HL-60 (cell line): ENCODE measurements at places on chromosomes 13 and 19.

DNA sequence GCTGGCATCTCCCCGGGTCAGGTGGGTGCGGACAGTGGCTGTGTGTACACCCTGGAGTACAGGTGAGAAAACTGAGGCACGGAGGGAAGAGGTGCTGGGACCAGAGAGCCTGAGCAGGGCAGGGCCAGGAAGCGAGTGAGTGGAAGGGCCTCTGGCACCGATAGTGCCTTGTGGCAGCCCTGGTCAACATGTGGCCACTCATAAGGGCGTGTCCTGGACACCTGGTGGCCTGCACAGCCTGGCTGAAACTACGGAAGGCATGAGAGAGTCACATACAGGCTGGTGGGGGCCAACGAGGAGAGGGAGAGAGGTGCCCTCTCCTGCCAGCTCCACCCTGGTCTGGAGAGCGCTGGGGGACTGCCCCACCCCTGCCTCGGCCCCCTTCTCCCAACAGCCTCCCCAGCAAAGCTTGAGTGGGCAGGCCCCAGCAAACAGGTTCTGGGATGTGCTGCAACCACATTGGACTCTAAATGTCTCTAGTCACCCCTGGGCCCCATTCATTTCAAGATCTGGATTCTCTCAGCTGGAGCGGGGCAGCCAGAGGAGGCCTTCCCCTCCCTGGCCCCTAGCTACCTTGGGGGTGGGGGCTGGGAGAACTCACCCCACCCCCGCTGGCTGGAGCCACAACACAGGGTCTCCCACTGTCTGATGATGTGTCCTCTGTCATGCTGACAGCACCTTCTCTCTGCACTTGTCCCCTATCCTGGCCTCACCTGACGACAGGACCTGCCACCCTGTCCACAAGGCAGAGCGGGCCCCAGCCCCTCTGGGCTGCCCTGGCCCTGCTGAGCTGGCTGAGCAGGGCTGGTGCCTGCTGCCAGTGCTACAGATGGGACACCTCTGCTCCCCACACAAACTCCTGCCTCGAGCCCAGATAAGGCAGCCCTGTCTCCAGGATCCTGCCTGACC lies 5.8 kb downstream of the CBARP start:
- no peak for DNase-seq

DNA sequence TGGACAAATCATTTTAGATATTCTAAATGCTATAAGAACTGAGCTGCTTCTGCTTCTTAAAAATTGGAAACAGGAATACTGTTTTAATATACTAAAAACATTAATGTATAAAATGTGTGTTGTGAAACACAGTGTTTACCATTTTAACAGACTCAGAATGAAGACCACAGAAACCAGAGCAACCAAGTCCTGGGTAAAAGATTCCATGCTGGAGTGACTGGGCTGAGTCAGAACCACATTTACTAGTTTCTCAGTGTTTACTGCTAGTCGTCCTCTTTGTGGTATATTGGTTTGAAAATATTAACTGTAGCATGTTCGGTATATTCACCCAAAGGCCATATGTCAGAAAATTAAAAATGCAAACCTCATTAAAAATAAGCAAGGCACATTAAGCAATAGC lies 31.9 kb downstream of the ANKRD10 start:
- DNase-seq, result no peak

- no peak for DNase-seq
Measured at GRCh38 chr19:33621065-33621785, 528 bp upstream of the CHST8 start.

GRCh38 chr13:114076329-114077090 lies 55.9 kb downstream of the RASA3 start:
- no peak for DNase-seq

DNA sequence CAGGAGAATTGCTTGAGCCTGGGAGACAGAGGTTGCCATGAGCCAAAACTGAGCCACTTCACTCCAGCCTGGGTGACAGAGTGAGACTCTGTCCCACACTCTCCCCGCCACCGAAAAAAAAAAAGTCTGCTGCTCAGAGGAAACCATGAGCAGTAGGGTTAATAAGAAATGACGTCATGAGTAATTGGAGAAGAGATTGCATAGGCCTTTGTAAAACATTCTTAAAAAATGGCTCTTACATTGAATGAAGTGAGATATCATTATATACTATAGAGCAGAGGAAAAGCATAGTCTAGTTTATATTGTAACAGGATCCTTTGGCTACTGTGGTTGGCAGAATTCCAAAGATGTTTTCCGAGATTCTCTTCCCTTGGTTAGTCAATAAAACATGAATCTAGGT lies 228.2 kb downstream of the PCDH20 start:
- DNase-seq, result no peak

- no peak for DNase-seq
Measured at GRCh38 chr13:35784286-35784951, 307.9 kb upstream of the MAB21L1 start.

DNA sequence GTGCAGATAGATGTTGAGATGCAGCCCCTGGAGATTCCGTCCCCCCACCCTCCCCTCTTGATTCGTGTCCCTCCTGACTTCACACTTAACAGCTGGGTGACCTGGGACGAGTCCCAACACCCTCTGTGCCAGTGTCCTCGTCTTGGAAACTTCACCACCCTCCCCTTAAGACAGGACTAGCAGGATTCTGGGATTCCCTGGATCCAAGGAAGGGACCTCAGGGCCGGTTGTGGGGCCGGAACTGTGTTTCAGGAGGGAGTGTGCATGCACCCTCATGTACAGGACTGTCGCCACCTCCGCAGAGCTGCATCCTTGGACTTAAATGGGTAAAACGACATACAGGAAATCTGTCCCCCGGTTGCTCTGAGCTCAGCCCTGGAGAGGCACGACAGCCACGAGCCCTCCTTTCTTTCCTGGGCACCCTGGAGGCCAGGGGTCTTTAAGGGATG lies 990 bp downstream of the MYO9B start:
- no peak for DNase-seq

DNA sequence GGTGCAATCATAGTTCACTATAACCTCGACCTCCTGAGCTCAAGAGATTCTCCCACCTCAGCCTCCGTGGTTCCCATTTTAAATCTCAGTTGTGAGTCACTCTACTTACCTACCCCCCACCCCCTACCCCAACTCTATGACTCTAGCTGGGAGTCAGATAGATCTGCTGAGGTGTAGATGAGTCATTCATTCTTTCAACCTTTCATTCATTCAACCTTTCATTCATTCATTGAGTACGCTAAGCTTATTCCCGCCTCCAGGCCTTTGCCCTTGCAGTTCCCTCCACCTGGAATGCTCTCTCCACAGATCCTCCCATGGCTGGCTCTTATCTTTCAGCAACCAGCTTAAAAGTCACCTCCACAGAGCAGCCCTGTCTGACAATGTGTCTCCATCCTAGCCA lies 1.1 kb upstream of the MAST1 start:
- DNase-seq, result no peak

- DNase-seq, result no peak
Measured at GRCh38 chr19:1009041-1009980, 9.1 kb downstream of the GRIN3B start.
